ENCODE measurements at places on chromosomes 2 and 18.

DNA sequence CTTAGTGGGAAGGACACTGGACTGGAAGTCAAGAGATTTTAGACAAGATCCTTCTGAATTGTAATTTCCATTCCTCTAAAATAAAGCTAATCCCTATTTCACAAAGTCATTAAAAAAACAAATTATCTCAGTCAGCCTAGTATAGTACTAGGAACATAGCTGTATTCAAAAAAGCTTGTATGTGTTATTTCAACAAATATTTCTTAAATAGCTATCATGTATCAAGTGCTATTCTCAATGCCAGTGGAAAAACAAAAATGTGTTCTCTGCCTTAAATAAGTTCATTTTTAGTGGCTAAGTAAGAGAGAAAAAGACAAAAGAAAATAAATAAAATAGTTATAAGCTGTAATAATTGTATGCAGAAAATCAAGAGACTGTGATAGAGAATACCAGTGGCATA lies 541.8 kb upstream of the CDH2 start:
- no peak for DNase-seq

DNA sequence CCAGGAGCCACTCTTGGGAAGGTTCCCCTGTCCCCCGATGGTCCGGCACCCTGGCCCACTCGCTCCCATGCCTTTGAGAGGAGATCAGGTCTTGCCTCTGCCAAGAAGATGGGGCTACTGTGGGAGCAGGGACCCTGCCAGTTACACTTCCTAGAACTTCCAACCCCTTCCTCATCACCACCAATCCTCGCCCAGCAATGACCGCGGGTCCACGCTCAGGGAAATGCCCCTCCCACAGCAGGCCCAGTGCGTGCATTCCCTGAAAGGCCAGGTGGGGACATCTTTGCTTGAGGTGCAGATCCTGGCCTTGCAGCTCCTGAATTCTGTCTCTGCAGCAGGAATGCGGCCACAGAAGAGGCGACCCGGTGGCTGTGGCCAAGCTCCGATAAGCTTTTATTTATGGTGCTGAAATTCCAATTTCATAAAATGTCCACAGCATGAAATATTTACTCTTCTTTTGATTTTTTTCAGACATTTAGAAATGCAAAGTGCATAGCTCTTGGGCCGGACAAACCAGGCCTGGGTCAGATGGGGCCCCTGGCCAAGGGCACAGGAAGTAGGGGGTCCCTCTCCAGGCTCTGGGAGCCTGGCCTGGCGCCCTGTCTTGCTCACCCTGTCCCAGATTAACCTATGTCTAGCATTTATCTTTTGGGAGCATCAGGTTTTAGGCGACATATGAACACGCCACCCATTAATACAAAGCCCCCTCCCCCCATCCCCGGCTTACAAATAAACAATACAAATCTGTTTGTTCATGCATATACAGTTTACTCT lies 29.8 kb downstream of the PXDN start:
- no peak for DNase-seq

DNA sequence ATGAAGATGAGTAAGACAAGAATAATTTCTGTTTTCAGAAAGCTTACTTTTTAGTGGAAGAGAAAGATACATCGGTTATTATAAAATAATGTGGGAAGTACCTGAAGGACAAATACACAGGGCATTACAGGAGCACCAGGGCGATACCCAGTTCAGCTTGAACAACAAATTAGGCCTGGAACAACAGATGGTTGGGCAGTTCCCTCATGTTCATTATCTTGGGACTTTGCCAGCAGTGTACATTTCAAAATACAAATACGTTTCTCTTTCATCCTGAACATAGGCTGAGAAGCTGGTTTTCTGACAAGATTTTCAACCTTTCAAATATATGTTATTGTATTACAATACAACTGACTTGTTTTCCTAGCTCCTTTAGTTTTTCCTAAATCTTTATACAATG lies 79.6 kb downstream of the TGIF1 start:
- no peak for DNase-seq

GRCh38 chr2:206443735-206444527 lies 599 bp downstream of the ADAM23 start:
- DNase-seq, result no peak

GRCh38 chr2:16114836-16115235 lies 174.5 kb downstream of the MYCN start:
- no peak for DNase-seq

DNA sequence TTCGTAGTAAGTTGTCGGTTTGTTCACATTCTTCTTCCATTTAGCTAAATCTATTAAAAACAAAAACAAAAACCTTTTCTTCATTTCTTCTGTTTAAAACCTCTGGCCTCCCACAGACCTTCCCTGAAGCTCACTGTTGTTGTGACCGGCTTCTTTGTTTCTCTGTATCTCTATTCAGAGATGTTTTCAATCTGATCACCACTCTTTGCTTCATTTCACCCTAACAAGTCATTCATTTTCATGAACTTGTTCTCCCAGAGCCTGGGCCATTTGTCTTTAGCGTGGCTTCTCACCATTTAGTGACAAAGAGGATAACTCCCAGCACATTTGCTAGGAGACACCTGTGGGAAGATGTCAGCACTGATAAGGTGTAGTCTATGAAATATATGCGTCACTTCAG lies 794.2 kb downstream of the ERBB4 start:
- no peak for DNase-seq

- no peak for DNase-seq
Observed at GRCh38 chr2:109686921-109687320, 72.8 kb downstream of the SOWAHC start.

DNA sequence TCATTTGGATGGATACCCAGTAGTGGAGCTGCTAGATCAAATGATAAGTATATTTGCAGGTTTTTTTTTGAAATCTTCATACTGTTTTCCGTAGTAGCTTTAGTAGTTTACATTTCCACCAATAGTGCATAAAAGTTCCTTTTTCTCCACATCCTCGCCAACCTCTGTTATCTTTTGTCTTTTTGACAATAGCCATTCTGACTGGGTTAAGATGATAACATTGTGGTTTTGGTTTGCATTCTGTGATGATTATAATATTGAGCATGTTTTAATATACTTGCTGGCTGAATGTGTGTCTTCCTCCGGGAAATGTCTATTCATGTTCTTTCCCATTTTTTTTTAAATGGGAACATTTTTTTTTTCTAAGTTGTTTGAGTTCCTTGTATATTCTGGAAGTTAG lies 260.0 kb downstream of the GULP1 start:
- DNase-seq, result no peak

Measured in ecto neural progenitor cell (in vitro differentiated cells).